ENCODE measurements at places on chromosomes 3 and 15.

- no peak for DNase-seq
These were observed 13.1 kb downstream of the FLNB start for GRCh38 chr3:58021072-58021959.

DNA sequence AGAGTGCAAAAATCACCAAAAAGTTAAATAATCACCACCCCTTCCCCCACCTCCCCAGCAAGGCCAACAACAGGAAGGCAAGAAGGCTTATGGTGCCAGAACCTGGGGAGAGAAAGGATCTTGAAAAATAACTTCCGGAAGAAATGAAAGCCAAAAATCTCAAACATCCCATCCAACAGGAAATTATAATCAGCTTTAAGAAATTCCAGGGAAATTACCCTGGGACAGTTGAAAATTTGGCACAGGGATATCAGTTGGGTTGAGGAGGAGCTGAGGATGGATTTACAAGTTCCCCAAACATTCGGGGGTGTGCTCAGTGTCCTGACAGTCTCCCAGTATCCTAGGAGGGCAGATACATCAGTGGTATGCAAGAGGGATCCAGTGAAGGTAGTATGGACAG, 82.7 kb downstream of the POLR2M start:
- DNase-seq = no peak

DNA sequence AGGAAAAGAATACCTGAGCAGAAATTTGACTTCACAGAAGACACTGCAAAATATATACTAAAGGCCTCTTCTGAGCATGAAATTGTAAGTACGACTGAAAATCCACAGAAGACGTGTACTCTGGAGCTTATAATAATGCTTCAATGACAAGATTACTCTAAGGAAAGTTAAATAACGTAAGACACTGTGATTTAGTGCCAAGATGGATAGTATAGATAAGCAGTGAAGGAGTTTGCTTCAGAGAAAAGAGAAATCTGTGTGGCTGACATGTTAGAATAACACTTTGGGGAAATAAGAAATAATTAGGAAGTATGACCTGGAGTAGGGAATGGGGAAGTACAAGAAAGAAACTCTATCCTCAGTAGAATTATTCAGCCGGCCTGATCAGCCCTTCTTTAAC, 28.9 kb downstream of the ALDH1A2 start:
- DNase-seq = no peak

GRCh38 chr3:58167431-58168351, 43.1 kb downstream of the DNASE1L3 start:
- DNase-seq = peak; percentile 82

- DNase-seq = peak; percentile 18
These were observed 32.5 kb downstream of the PLXNA1 start for GRCh38 chr3:127015282-127016042.

GRCh38 chr15:63893866-63894661, 60.3 kb upstream of the HERC1 start:
- DNase-seq = no peak

GRCh38 chr3:10998542-10998941, 6.0 kb downstream of the SLC6A1 start:
- no peak for DNase-seq

DNA sequence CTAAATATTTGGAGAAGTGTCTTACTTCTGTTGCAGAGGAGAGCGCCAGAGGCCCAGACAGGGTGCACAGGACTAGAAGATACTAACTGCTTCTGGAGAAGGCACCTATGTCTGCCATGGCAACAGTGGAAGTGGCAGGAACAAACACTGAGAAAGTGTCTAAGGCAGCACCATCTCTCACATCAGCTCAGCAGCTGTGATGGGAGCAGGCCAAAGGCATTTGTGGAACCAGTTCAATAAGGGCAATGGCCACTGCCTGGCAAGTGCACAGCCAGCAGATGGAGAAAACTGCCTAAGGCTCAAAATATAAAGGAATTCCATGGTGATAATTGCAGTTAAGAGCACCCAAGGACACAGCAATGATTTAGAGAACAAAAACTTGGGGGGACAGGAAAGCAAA, 563.0 kb upstream of the CCDC54 start:
- no peak for DNase-seq

GRCh38 chr15:87144775-87145174, 1065.1 kb downstream of the AGBL1 start:
- no peak for DNase-seq

DNA sequence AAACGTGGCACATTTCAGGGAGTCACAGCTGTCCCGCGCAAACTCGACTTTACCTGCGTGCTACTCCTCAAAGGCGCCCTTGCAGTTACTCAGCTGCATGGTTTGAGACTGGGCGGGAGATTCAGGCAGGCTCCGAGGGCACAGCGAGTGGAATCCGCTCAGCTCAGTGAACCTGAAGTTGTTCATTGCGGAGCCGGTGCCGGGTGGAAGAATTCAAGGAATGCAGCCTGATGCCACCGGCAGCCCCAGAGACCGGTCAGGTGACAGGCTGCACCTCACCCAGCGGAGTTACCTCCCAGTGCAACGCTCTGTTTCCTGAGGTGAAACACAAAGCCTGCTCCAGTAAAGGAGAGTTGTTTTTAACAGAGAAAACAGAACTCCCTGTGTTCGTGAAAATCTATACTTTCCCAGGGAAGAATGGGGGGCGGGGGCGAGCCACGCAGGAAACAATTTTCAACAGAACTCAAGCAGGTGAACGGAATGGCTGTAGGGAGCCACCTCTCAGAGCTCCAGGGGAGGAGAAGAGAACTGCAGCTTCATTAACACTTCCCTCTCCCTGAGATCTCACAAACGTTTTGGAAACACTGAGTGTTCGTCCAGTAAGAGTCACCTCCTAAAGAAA, 3.8 kb downstream of the VEPH1 start:
- DNase-seq = no peak

- no peak for DNase-seq
These were observed 495 bp upstream of the COL7A1 start for GRCh38 chr3:48595526-48596121.
